Naive thymus-derived CD8-positive, alpha-beta T cell (primary cell): ENCODE measurements at places on chromosomes 12 and 14.

GRCh38 chr12:71566655-71567054 lies 97.0 kb downstream of the ZFC3H1 start:
- DNase-seq = no peak

DNA sequence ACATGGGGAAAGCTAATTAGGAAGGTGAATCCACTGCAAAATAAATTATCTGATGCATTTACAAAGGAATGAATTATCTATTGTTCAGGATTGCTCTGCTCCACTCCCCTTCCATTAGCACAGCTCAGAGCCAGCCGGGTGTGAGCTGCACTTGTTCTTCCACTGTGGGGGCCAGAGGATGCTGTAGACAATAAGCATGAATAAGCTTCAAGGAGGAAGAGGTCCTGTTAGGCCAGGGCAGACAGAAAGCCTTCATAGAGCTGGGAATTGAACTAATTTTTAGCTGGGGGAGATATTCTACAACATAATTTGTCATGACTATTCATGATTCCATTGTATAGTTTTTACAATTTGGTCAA lies 137.6 kb upstream of the MAX start:
- no peak for DNase-seq

- DNase-seq = no peak
These were observed 169.5 kb upstream of the RTL1 start for GRCh38 chr14:101072945-101073597.

- DNase-seq = peak; percentile 79
These were observed 9.7 kb upstream of the ANKLE2 start for GRCh38 chr12:132771126-132771838.

- DNase-seq = no peak
These were observed 35.0 kb downstream of the ERH start for GRCh38 chr14:69363055-69363454.

DNA sequence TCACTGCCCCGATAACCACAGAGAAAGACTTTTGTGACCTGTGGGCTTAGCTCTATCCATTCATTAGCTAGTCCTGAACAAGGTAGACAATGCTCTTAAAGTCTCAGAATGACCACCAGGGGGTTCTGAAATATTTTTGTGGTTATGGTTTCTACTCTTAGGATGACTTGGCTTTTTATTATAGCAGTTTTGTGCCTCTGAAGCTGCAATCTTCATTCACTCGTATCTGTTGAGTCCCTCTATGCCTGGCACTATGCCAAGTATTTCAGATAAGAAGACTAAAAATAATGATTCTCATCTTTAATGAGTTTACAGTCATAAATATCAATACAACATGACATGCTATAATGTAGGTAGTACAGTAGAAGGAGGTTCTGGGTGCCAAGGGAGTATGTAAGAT lies 130.8 kb upstream of the TRHDE start:
- DNase-seq = no peak

DNA sequence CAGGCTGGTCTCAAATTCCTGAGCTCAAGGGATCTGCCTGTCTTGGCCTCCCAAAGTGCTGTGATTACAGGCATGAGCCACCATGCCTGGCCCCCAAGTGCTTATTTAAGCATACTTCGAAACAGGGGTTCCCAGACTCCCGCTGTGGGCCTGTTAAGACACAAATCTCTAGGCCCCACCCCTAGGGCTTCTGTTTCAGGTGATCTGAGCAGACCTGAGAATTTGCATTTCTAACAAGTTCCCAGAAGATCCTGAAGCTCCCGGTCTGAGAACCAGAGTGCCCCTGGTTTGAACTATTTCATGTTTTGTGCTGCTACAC lies 25.0 kb downstream of the GCH1 start:
- no peak for DNase-seq

DNA sequence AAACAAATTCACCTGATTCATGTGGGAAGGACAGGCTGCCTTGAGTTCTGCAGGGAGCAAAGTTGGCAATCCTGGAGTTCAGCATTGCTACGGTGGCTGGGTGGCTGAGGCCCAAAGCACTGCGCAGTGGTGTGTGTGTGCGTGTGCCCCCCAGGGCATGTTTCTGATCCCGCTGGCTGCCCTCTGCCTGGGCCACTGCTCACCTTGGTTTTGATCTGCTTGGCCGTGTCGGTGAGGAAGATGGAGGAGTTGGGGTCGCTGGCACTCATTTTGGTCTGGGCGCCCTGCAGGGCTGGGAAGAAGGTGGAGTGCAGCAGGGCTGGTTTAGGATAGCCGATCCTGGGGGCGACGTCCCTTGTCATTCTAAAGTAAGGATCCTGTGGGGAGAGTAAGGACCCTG lies 19.1 kb downstream of the SLC25A47 start:
- no peak for DNase-seq

GRCh38 chr14:106343626-106344025 lies 817.2 kb downstream of the TMEM121 start:
- DNase-seq = no peak

DNA sequence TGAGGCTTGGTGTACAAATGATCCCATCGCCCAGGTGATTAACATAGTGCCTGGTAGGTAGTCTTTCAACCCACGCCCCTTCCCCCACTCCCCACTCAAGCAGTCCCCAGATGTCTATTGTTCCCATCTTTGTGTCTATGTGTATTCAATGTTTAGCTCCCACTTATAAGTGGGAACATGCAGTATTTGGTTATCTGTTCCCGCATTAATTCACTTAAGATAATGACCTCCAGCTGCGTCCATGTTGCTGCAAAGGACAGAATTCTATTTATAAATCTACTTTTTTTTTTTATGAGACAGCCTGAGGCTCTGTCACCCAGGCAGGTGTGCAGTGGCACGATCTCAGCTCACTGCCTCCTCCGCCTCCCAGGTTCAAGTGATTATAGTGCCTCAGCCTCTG lies 15.7 kb downstream of the SPX start:
- no peak for DNase-seq

DNA sequence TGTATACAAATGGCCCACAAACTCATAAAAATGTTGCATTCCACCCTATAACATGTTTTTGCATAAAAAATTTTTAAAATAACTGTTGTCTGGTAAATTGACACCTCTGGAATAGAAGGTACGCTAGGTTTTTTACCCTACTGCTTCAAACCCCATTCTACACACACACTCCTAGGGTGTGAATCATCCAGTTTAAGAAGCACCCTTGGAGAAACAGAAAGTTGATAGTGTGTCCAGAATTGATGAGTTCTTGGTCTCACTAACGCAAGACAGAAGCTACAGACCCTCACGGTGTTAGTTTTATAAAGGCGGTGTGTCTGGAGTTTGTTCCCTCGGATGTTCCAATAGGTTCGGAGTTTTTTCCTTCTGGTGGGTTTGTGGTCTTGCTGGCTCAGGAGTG lies 158.5 kb downstream of the KLRB1 start:
- no peak for DNase-seq
